ENCODE measurements at places on chromosomes 7 and 10. TPM values are rescaled to one million over a fixed set of nuclear protein-coding genes. Genes with fewer than 3 reads are reported as not detected.

Gene HNRNPF
- 186 TPM for polyA plus RNA-seq

Gene TMEM26
- polyA plus RNA-seq = 6.6 TPM

Gene CACNB2
- 14.7 TPM for polyA plus RNA-seq

Gene SEM1
- polyA plus RNA-seq = 171 TPM

Gene SKAP2
- polyA plus RNA-seq = 43.9 TPM

Gene PNLIPRP2
- polyA plus RNA-seq = not detected

Gene CFAP70
- 19.3 TPM for polyA plus RNA-seq

Gene HOXA2
- polyA plus RNA-seq = 19.6 TPM

Gene DPP6
- 0.29 TPM for polyA plus RNA-seq

Gene ADIRF
- 8.0 TPM for polyA plus RNA-seq

Gene LIPM
- not detected for polyA plus RNA-seq

Gene ARHGEF35
- polyA plus RNA-seq = 17.1 TPM

Gene TMEM140
- polyA plus RNA-seq = 20.6 TPM

Gene NKX2-3
- not detected for polyA plus RNA-seq

Gene HHEX
- 43.9 TPM for polyA plus RNA-seq

Gene EPHB6
- polyA plus RNA-seq = 29.3 TPM

Gene SLC26A3
- not detected for polyA plus RNA-seq

Gene LGI1
- polyA plus RNA-seq = 0.07 TPM

Gene TBXAS1
- 9.3 TPM for polyA plus RNA-seq

Gene INSYN2A
- 1.6 TPM for polyA plus RNA-seq

Gene KCNH2
- polyA plus RNA-seq = 2.8 TPM

Gene NPFFR1
- 0.46 TPM for polyA plus RNA-seq

Gene HOXA6
- polyA plus RNA-seq = 16.2 TPM

Gene SAP25
- polyA plus RNA-seq = 4.5 TPM

Gene IKZF5
- polyA plus RNA-seq = 23.2 TPM

Gene CRTAC1
- 5.3 TPM for polyA plus RNA-seq

Gene CALHM1
- polyA plus RNA-seq = 0.14 TPM

Gene OR2A14
- 0.15 TPM for polyA plus RNA-seq

Gene NUDT13
- 6.1 TPM for polyA plus RNA-seq

Gene TBX20
- not detected for polyA plus RNA-seq

Gene PRSS37
- 0.68 TPM for polyA plus RNA-seq

Gene CRHR2
- 0.24 TPM for polyA plus RNA-seq

Gene CHRM2
- 0.71 TPM for polyA plus RNA-seq

Gene MUC3A
- polyA plus RNA-seq = 0.38 TPM
